ENCODE measurements at places on chromosomes 2 and 18.

DNA sequence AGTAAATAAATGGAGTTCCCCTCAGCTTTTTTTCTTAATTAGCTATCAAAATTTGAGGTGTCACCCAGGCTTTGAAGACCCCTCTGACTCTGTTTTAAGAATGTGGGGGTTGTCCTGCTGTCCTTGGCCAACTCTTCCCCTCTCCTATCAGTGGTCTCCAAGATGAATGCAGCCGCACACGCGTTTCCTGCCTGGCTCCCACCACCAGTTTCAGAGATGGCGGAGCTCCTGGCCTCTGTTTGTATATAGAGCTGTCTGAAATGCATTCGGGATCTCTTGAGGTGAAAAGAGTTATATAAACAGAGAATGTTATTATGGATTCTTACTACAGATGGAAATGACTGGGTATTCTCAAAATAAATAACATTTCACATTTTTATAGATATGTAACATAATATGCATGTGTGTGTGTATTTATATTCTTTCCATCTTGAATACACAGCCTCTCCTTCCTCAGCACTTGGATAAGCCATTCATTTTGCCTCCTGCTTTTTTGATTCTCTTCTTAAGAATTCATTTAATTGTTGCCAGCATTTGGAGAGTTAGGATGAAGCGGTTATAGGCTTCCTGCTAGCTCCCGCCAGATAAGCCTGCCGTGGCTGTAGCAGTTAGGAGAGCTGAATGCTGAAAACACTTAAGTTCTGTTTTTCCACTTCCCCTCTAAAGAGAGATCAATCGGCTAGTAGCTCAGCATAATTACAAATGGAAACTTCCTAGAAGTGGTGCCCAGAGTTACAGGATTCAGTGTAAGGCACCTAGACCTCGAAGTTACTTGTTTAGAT, 659.3 kb upstream of the FANCL start:
- DNase-seq = no peak

- no peak for DNase-seq
These were observed 26.7 kb downstream of the ATOH8 start for GRCh38 chr2:85780316-85781012.

- no peak for DNase-seq
These were observed 7.4 kb downstream of the ZAP70 start for GRCh38 chr2:97720746-97721145.

DNA sequence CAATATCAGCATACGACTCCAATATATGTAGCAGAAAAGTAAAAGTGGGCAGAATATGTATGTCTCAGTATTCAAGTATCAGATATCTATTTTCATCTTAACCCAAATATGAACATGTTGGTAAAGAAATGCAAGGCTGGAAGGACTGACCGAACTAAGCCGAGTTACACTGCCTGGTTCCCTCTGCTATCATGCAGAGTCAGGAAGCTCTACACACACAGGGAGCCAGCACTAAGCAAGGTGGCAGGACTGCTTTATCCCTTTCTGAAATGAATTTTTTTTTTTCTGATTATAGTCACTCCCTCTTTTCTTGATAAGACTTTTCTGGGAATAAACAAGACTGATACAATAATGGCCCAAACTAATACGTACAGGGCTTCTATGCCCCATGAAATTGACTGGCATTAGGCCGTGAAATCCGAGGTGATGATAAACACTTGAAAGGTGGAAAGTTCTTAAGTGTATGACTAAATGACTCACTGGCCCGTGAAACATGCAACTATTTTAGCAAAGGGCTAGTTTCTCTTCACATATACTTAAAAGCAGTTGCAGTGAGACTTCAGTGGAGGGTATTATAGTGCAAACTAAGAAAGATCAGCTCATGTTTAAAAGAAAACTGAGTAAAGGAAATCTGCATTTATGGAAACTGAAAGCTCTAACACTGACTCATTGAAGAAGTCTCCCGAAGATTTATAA, 14.9 kb downstream of the DPP4 start:
- DNase-seq = no peak

- no peak for DNase-seq
These were observed 131.6 kb downstream of the RNF144A start for GRCh38 chr2:7048762-7049294.

- no peak for DNase-seq
These were observed 70.3 kb downstream of the TMEM17 start for GRCh38 chr2:62435720-62436119.
